ENCODE measurements at places on chromosomes 6 and 20. TPM values are rescaled to one million over a fixed set of nuclear protein-coding genes. Genes with fewer than 3 reads are reported as not detected.

Gene CTCFL
- not detected for total RNA-seq

Gene SLA2
- 5.0 TPM for total RNA-seq

Gene TAAR9
- total RNA-seq = not detected

Gene TMC2
- not detected for total RNA-seq

- DNase-seq = no peak
These were observed 137.0 kb upstream of the TNFAIP3 start for GRCh38 chr6:137729866-137730629.

DNA sequence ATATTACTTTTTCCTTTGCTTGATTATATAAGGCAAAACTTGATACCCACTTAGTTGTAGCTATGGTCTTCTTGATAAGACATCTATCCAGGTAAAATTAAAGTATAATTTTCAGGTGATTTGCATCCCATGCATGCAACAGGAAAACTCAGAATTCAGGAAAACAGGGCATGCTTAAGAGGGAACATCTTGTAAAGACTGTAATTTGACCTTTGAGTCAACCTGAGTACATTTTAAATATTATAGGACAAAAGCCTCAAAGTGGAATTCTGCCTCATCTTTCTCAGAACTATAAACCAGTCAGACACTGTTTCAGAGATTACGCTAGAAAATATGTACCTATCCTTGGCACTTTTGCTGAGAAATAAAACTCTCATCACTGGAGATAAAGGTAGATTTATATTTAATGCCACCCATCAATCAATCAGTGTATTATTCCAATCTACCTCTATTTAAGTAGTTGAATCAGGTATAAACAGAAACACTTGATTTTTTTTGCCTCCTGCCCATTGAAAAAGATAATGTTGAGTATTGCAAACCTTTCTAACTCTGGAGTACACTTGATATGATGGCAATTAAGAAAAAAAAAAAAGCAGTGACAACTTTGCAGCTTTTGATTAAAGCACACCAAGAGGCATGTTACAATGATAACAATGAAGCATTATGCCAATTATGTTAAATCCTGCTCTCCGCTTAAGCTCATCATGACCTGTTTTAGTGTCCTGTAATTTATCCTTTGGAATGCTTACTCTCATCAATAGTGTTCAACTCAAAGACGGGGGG lies 2.8 kb downstream of the CITED2 start:
- no peak for DNase-seq

GRCh38 chr6:53201270-53201669 lies 52.6 kb upstream of the GCM1 start:
- DNase-seq = no peak

DNA sequence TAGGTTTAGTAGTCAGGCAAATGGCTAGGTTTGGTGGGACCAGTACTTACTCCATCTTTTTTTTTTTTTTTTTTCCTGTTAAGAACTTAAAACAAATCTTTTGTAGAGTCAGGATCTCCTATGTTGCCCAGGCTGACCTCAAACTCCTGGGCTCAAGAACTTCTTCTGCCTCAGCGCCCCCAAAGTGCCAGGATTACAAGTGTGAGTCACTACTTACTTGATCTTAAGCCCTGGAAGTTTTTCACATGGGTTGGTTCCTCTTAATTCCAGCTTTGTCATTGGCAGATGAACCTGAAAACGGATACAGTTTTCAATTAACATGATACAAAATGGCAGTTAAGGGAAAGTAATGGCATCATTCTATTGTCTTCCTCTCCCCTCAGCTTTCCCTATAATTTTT lies 179.4 kb upstream of the JAG1 start:
- DNase-seq = no peak

DNA sequence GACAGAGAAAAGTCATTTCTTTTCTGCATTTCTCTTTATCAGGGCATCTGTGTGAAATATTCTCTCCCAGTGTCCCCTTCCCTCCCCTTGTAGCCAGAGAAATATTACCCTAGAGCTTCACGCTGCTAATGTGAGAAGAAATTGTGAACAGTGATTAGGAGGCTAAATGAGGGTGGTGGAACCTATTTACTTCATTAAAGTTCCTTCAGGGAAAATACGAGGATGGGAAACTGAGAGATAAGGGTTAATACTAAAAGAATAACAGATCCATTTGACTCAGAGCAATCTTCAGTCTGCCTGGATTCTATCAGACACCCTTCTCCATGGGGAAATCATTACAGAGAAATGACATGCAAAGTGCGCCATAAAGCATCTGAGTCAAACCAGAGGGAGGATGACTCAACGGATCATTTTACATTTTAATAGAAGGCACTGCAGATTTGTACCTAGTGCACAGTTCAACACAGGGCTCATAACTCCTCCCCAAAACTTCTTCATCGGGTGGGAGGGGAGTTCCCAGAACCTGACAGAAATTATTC lies 131.3 kb downstream of the GJA10 start:
- no peak for DNase-seq
